ENCODE measurements at places on chromosomes 4 and X. TPM values are rescaled to one million over a fixed set of nuclear protein-coding genes. Genes with fewer than 3 reads are reported as not detected.
A peak's percentile ranks its signal among the peaks of the same experiment; 100 is the strongest.

The CCDC110 gene
- total RNA-seq, result 1.4 TPM

The DMRTC1 gene
- not detected for total RNA-seq

DNA sequence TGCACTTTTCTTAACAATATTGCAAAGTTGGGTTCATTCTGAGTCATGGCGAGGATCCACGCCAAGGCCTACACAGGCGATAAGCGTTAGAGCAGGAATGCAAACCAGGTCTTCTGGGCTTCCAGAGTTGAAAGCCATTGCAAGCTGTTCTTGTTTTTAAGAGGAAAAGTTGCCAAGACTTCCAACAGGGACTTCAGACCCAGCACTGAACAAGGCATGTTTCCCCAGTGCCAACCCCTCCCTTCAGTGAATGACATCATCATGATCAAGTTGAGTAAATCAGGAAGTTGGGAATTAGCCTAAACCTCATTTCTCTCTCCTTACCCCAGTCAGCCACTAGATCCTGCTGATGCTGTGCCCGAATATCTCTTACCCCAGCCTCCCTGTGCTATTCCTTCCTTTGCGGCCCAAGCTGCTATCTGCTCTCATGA is 355.1 kb downstream of the HS3ST1 start:
- no peak overlapping the region for H3K4me3 ChIP-seq
- no peaks in the 10 kb centered on the region for H3K36me3 ChIP-seq
- H3K4me1 ChIP-seq, result no peaks in the 10 kb centered on the region
- DNase-seq, result peak; percentile 44
- no peaks in the 10 kb centered on the region for H3K27me3 ChIP-seq

- H3K36me3 ChIP-seq, result no peaks in the 10 kb centered on the region
- no peaks in the 10 kb centered on the region for H3K4me1 ChIP-seq
- H3K27me3 ChIP-seq, result no peaks in the 10 kb centered on the region
- DNase-seq, result no peak
- no peak overlapping the region for H3K4me3 ChIP-seq
- no peak overlapping the region for H3K27ac ChIP-seq
These were observed 225.8 kb upstream of the ETNPPL start for GRCh38 chr4:108988464-108989195.

- no peak overlapping the region for H3K4me3 ChIP-seq
- no peaks in the 10 kb centered on the region for H3K4me1 ChIP-seq
- H3K27ac ChIP-seq, result no peak overlapping the region
- no peaks in the 10 kb centered on the region for H3K27me3 ChIP-seq
- H3K36me3 ChIP-seq, result no peaks in the 10 kb centered on the region
These were observed 82.4 kb upstream of the SMIM10 start for GRCh38 chrX:134908356-134908755.

Data from muscle of leg (tissue), 16 donors.